ENCODE measurements at places on chromosomes 7 and 10. TPM values are rescaled to one million over a fixed set of nuclear protein-coding genes. Genes with fewer than 3 reads are reported as not detected.

GRCh38 chr7:129098409-129099084, 43.6 kb upstream of the TNPO3 start:
- DNase-seq = no peak

GRCh38 chr7:42194238-42194637, 42.8 kb downstream of the GLI3 start:
- DNase-seq = no peak

DNA sequence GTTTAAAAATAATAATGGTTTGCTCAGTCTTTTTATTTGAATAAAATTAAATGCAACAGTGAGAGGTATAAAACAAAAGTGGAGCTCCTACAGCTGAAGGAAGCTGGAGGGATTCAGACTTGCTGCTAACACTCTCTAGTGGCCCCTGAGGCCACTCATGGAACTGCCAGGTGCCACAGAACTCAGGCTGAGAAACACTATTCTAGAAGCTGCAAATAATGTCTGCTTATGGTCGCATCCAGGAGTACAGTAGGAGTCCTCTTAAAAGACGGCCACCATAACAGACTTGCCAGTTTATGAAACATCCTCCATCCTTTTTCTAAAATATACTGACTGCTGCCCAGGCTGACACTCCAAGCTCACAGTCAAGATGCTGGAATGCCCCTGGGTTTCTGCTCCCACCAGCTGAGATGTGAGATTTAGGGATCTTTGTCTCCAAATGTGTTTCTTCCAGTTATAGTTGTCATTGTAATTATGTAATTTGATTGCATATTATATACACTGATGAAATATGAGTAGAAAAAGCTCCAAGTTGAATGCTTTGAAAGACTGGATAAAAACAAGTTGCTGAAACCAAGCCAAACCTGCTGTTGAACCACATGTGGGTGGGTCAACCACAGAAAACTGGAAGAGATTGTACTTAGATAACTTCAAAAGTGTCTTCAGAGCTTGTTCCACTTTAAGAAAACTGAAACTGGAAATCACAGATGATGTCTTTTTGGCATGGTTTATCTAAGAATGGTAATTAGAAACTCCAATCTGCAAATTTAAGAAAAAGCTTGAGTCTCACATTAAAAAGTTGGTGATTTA, 213.7 kb upstream of the AOAH start:
- no peak for DNase-seq

- no peak for DNase-seq
Measured at GRCh38 chr7:30567081-30567480, 27.6 kb upstream of the GARS1 start.

GRCh38 chr7:114026486-114027089, 107.8 kb upstream of the PPP1R3A start:
- DNase-seq = peak; percentile 52

DNA sequence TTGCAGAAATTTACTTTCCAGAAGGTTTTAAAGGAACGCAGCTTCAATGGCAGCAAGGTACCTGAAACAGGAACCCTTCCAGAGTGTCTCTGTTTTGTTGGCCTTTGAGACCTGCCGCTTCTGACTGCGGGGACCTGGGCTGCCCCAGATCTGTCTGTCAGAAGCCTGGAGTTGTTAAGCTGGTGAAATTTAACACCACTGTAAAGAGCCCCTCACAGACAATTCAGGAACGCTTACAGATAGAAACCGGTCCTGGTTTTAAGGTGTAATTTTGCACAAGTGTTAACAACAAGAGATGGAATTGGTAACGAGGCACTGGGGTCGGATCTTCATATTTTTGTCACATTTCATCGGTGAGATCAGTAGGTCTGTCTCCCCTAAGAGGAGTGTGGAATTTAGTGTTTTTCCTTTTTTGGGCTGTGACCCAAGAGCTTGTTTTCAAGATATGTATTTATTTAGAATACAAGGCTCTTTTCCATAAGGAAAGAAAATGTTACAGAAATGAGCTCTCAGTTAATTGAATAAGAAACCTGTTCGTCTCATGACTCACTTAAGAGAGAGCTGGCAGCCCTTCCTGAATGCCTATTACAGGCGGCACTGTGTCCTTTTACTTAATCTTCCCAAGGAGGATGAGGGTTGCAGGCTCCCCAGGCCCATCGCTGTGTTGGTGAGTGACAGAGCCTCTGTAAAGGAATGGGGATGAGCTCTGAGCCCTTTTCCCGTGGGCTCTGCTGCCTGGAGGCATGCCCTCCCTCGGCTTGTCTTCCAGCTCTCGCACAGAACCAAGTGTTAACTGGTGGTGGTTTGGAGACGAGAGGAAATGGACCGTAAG, 168.7 kb downstream of the CUX1 start:
- DNase-seq = peak; percentile 30

DNA sequence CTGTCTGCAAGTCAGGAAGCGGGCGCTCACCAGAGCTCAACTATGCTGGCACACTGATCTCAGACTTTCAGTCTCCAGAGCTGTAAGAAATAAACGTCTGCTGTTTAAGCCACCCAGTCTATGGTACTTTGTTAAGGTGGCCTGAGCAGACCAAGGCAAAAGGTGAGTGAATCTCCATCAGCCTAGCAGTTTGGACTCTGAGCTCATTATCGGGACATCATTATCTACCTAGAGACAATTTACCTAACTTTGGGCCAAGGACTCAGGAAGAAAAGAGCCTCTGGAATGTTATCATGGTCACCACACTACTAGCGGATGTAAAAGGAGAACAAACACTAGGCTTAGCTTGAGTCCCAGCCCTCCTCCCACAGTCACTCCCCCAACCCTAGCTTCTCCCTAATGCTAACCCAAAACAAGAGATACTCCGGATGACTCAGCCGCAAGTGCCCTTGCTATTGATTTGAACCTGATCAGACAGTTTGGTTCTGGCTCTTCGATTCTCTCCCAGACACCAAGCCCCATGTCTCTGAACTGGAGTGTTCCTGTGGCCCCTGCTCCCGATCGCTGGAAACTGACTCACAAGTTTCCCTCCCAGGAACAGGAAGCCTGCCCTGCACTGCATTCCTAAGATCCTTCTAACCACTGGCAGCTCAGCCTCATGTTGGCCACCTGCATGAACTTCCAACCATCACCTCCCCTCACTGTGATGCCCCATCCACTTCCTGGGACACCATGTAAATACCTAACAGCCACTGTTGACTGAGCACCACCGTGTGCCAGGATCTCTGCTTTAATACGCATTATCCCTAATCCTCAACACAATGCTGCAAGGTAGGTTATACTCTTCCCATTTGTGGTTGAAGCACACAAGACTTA, 34.5 kb downstream of the CREB3L2 start:
- DNase-seq = peak; percentile 80

DNA sequence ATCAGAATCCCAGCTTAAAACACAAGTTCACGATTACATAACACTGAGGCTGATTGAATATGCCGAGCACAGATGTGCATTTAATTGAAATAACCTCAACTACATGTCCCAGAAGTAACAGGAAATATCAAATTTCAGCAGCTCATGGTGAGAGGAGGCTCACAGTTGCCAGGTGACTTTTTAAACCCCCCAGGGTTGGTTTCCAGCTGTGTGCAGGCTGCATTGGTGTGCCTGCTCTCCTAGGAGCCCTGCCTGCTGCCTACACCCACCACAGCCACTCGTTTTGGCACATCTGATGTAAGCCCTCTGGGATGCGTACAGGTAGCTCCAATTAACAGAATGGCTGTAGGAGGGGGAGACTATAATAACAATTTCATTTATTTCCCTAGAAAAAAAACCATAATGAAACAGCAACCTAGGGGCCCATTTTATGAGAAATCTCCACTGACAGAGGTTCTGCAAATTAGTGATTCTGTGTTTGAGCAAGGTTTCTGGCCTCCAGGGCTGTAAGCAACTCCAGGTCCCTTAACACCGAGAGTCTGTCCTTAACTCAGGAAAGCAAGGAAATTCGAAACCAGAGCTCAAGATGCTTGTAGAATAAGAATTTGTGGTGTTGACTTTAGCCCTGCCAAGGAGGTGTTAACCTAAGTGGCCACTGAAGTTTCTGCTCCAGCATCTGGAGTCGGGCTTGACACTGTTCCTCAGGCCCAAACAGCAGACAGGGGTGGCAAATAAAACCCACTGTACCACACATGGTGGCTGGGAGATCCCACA, 161.9 kb downstream of the BMPER start:
- DNase-seq = peak; percentile 29

- DNase-seq = no peak
Measured at GRCh38 chr10:118500477-118501104, 94.9 kb downstream of the PRLHR start.

DNA sequence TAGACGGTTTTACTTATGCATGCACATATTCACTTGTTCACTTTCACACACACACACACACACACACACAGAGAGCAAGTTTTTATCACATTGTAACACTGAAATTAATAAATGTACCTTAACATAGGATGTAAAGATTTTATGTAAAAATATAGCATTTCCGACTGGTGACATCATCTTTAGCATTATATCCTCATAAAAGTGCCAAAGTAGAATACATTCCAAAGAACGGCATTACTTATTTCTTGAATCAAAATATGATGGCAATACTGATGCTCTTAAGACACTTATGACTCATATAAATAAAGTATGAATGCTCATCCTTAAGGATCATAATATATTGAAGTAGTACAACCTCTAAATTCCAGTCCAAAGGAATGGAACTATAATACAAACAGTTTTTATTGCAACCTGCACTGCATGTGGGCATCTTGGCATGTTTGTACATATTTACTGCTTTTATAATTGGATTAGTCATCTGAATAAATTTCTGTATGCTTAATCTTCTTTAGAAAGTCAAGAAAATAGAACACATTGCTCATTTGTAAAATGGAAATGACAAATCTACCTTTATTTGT, 290.0 kb upstream of the SEMA3A start:
- DNase-seq = peak; percentile 31

GRCh38 chr7:33706186-33706585, 199.2 kb upstream of the BMPER start:
- DNase-seq = no peak

DNA sequence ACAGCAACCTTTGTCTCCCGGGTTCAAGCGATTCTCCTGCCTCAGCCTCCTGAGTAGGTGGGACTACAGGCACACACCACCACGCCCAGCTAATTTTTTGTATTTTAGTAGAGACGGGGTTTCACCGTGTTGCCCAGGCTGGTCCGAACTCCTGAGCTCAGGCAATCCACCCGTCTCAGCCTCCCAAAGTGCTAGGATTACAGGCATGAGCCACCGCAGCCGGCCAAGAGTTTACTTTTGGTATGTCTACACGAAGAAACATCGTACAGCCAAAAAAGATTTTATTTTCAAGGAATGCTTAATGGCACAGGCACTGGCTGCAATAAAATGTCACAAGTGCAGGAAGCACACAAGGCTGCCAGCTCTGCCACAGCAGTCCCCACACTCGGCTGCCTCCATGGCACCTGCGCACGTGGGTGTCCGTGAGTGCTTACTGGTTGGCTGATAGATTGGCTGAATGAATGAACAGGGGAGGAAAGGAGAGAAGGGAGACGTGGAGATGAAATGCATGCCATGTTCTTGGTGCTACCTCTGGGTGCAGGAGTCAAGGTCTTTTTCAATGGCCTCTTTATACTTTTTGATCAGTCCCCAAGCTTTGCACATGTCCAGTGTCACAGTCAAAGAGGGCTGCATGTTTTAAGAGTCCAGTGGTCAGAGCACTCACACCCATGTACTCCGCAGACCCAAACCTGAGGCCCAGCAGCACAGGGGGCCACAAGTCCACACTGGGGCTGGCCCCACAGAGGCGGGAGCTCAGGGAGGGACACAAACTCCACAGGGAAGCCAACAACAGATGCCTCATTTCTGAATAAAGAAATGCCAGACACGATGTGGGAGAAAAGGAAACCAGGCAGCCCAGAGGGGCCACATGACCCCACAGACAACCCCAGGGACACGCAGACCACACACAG, 198.2 kb downstream of the MAD1L1 start:
- no peak for DNase-seq

- DNase-seq = peak; percentile 66
Measured at GRCh38 chr7:158650821-158651225, 53.8 kb downstream of the NCAPG2 start.

The SHTN1 gene
- 1.4 TPM for total RNA-seq

The SYNPO2L gene
- total RNA-seq = 0.18 TPM

The CLCN1 gene
- total RNA-seq = not detected

The MACROH2A2 gene
- total RNA-seq = 17.4 TPM

The CDK1 gene
- 28.1 TPM for total RNA-seq

The SH2D4B gene
- not detected for total RNA-seq

The AVPI1 gene
- total RNA-seq = 30.8 TPM
